ENCODE measurements at places on chromosomes 16 and 17. TPM values are rescaled to one million over a fixed set of nuclear protein-coding genes. Genes with fewer than 3 reads are reported as not detected.

GRCh38 chr17:58310511-58311428 lies 17.8 kb downstream of the TSPOAP1 start:
- no peak for DNase-seq

DNA sequence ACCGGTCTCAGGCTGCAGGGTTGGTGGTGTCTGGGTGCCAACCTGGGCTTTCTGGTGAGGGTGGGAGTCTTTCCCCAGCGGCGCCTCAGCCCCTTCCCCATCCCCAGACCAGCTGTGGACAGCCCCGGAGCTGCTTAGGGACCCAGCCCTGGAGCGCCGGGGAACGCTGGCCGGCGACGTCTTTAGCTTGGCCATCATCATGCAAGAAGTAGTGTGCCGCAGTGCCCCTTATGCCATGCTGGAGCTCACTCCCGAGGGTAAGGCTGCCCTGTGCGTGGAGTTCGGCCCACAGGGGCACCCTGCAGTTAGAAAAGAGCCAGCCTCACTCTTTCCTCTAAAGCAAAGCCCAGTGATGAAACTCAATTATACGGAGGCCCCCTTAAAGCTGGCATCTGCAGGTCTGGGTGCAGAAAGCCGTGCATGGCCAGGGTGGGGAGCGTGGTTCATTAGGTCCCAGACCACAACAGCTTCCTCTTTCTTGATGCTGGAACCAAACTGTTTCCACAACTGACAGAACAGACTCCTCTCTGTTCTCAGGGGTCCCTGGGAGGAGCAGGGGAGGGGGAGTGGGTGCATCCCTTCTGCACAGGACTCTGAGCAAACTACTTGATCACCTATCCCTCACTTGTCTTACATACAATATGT lies 10.7 kb downstream of the GUCY2D start:
- no peak for DNase-seq

DNA sequence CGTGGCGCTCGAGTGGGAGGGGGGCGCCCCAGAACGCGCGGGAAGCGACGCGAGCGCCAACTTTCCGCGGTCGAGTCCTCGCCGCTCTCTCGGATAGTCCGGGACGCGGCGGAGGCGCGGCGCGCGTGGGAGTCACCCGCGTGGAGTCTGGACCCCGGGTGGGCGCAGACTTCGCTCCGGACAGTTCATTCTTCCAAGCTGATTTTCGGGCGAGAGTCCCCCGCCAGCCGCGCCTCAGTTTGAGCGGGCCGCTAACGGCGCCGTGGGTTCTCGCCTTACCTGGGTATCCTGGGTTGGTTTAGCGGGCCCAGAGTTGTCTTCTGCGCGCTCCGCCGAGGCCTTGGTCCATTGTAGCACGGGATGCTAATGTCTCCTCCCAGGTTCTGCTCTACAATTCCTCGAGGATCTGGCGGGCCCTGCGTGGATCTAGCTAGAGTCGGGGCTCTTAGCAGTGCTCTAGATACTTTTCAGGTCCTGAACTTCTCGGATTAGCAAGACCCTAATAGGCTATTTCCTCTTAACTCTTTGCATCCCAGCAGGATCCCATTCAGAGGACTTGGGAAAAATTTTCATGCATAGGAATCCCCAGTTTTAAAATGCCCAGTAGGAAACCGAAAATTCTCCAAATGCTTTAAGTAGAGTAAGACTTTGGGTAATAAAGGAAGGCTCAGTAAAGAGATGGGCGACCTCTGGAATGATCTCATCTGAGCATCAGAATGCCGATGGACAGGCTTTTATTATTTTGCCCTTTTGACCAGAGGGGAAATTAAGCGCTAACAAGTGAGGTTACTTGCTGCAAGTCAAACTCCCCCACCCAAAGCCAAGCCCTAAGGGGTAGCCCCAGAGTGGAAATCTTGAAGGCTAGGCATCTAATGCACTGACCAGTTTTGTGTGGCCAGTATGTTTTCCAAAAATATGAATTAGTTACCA lies 537 bp upstream of the GJC1 start:
- no peak for DNase-seq

GRCh38 chr16:11736903-11737302 lies 5.8 kb downstream of the TXNDC11 start:
- DNase-seq: no peak

DNA sequence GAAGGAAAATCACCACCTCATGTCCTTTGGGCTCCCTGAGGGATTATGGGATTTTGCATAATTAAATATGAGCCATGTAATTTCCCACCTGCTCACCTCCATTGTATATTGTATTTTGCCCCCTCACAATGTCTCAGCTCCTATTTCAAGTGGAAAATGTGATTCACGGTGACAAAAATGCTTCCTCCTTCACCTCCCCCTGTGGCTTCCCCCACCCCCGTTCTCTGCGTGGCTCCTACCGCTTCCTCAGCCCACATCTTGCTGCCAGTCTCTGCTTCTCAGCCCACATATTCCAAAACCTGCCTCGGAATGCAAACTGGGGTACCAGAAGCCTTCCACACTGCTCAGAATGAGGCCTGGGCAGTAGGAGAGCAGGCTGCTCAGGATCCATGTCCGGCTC lies 394.5 kb upstream of the C16orf82 start:
- no peak for DNase-seq

GRCh38 chr17:59634632-59635541 lies 15.2 kb downstream of the CLTC start:
- no peak for DNase-seq

DNA sequence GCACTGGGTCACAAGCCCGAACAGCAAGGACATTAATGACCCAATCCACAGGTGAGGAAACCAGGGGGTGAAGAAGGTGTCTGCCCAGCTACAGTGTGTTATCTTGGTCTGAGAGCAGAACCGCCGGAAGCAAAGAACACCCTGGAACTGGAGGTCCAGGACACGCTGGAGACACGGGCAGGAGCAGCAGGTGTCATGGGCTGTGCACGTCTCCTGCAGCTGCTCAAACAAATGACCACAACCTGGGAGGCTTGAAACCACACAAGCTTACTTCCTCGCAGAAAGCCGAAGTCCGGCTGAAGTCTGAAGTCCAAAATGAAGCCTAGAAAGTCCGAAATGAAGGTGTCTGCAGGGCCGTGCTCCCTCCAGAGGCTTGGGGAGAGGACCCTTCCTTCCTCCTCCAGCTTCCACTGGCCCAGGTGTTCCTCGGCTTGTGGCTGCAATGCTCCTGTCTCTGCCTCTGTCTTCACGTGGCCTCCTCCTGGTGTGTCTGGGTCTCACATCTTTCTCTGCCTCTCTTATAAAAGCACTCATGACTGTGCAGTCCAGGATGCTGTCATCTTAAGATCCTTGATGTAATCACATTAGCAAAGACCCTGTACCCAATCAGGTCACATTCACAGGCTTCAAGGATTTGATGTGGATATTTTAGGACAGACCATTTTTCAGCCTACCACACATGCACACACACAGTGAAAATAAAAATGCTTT lies 351.2 kb downstream of the C16orf95 start:
- no peak for DNase-seq

GRCh38 chr16:79997257-79997656 lies 396.7 kb upstream of the MAF start:
- DNase-seq: no peak

DNA sequence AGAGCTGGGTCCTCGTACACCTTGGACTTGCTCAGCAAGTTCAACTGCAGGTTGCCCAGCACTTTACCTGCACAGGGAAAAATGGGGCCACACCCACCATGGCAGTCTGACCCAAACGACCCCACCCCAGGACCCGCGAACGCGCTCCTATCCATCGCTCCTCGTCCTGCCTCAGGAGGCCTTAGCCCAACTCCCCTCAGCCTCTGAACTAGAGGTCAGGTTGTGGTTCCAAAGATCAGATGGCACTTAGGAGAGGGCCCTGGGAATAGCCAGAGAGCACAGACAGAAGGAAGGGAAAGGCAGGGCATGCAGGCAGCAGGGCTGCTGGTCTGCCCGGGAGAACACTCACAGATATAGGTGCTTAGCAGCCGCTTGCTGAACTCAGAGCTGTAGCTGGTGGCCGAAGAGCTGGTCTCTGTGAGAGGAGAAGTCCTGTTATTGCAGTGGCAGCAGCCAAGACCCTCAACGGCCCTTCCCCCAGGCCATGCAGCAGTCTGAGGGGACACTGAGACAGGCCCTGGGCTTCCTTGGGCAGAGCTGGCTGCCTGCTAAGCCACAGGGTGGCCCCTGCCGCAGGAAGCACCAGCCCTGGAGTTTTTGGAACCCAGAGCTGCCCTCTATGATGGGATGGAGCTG lies 6.9 kb downstream of the ZACN start:
- DNase-seq: no peak

DNA sequence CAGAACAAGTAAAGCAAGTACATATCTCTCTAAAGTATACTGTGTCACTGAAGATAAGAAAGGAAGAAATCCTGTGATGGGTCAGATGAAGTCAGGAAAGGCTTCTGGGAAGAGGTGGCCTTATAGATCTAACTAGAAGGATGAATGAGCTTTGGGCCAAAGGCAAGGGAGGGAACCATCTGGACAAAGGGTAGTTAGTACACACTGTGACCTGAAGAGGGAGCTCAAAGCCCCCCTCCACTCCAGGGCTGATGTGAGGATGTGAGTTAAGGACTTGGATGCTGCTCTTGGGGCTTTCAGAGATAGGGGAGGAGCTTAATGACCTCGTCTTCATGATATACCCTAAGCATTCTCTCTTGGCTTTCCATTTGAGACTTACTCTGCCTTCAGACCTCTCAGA lies 185.3 kb upstream of the CACNG3 start:
- DNase-seq: no peak

DNA sequence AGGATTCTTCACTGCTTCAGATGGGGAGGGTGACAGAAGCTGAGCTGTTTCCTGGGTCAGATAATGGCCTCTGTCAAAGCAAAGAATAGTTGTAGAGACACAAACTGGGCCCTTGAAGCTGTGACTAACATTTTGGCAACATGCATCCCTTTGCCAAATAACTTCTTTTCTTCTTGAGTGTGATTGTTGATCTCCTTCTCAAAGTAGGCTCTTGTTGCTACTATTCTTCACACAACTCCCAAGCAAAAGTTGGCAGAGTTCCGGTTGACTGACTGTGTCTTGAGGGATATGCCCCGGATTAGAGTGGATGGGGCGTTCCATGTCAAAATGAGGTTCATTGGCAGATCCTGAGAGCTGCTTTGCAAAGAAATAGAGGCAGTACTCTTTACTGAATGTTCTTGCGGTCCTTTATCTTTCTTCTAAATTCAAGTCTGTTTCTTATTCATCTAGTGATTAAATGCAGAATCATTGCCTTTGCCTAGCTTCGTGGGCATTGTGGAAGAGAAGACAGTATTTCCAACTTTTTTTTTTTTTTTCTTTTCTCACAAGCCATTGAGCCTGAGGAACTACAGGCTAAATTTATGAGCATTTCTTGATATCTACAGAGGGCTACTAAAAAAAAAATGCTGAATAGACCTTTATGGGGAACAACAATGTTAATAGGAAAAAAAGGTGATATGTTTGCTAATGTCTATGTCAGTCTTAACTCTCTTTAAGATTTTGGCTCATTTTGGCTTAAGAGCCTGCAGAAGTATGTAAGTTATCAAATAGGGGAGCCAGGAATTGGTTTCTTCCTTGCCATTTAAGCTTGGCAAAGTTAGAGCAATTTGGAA lies 5.8 kb downstream of the WIPF2 start:
- no peak for DNase-seq

- DNase-seq: no peak
Measured at GRCh38 chr16:22386976-22387375, 12.6 kb upstream of the CDR2 start.

- no peak for DNase-seq
Measured at GRCh38 chr16:30715750-30716445, 16.9 kb downstream of the SRCAP start.

- DNase-seq: no peak
Measured at GRCh38 chr16:89841275-89841674, 13.0 kb downstream of the SPIRE2 start.

DNA sequence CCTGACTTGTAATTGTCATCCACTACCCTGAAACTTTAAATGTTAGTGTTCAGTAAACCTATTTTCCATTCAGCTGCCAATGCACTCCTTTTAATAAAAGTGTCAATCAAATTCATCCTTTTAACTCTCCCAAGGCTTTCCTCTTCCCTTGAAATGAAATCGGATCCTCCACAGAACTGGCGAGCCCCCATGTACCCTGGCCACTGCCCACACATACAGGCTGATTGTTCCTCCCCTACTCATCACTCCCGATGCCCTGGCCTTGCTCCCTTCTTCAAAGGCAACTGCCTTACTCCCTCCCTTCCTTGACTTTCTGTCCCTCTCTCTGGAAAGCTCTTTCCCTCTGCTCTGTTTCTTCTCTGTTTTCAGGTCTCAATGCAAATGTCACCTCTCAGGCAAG lies 7.6 kb downstream of the KRT33A start:
- DNase-seq: no peak

DNA sequence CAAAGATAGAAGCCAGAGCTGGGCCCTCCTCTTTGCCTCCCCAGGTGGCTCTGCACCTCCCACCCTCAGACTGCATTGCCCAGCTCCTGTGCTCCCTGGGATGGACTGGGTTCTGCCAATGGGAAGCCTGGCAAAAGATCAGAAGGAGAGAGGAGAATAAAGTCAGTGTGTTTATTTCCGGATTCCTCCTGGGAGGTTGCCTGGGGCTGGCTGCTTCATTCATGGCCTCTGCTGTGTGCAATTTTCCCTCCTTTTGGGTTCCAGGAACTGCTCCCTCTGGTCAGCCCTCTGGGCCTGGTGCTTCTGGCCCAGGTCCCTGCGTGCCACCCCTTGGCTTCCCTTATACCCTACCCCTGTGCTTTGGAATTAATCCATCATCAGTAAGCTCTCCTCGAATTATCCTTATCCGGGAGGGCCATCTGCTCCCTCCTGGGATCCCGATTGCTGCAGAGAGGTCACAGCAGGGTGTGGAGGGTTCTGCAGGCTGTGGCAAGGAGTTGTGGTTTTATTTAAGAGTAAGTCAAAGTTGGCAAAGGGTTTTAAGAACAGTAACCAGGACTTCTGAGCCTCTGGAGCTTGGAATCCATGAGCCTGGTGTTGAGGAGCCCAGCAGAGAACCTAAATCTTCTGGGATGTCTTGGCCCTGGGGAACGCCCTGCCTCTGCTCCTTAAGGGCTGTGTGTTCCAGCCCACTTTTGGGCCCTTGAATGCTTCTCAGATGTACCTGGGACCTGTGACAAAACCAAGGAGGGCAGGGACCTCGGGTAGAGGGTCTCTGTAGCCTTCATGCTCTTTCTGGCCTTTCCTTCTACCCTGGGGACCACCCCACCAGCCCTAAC lies 8.2 kb upstream of the MMP2 start:
- DNase-seq: no peak

Gene C17orf78
- polyA plus RNA-seq: 0.07 TPM

Gene NPIPA3
- polyA plus RNA-seq: 7.4 TPM

Gene KRT40
- polyA plus RNA-seq: not detected

Gene SMTNL2
- polyA plus RNA-seq: 52.2 TPM

Gene PRR29
- polyA plus RNA-seq: 2.3 TPM

Gene TMEM98
- polyA plus RNA-seq: 239 TPM

Gene TMC7
- polyA plus RNA-seq: 1.7 TPM

Gene PRSS27
- 1.7 TPM for polyA plus RNA-seq
